ENCODE measurements at places on chromosomes 7 and 10. TPM values are rescaled to one million over a fixed set of nuclear protein-coding genes. Genes with fewer than 3 reads are reported as not detected.

DNA sequence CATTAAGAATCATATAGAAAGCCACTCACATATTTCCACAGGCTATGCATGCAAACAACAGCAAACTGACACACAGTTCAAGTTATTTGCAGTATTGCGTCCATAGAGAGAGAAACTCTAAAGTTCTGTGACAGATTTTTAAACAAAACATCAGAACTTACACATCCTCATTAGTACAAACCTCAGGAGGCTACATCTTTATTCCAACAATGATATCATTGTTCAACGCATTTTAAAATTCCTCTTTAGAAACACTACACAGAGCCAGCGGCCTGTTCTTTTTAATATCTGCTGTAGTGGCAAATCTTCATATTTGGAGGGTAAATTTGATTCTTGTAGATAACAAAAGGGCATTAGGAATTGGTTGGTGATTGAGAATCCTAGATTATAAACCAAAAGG, 55.9 kb upstream of the NFE2L3 start:
- no peaks in the 10 kb centered on the region for H3K36me3 ChIP-seq
- no peaks in the 10 kb centered on the region for H3K27me3 ChIP-seq
- no peak overlapping the region for H3K4me3 ChIP-seq
- no peak overlapping the region for H3K27ac ChIP-seq
- peaks cover 25% of the 10 kb centered on the region for H3K4me1 ChIP-seq

GRCh38 chr10:35898716-35899440, 256.8 kb upstream of the FZD8 start:
- H3K27ac ChIP-seq = no peak overlapping the region
- no peak for DNase-seq
- H3K27me3 ChIP-seq = no peaks in the 10 kb centered on the region
- no peak overlapping the region for H3K4me3 ChIP-seq
- no peaks in the 10 kb centered on the region for H3K4me1 ChIP-seq

GRCh38 chr7:39493934-39494333, 72.3 kb upstream of the YAE1 start:
- H3K4me3 ChIP-seq = no peak overlapping the region
- no peak for DNase-seq
- H3K36me3 ChIP-seq = no peaks in the 10 kb centered on the region
- no peaks in the 10 kb centered on the region for H3K27me3 ChIP-seq
- no peaks in the 10 kb centered on the region for H3K4me1 ChIP-seq

DNA sequence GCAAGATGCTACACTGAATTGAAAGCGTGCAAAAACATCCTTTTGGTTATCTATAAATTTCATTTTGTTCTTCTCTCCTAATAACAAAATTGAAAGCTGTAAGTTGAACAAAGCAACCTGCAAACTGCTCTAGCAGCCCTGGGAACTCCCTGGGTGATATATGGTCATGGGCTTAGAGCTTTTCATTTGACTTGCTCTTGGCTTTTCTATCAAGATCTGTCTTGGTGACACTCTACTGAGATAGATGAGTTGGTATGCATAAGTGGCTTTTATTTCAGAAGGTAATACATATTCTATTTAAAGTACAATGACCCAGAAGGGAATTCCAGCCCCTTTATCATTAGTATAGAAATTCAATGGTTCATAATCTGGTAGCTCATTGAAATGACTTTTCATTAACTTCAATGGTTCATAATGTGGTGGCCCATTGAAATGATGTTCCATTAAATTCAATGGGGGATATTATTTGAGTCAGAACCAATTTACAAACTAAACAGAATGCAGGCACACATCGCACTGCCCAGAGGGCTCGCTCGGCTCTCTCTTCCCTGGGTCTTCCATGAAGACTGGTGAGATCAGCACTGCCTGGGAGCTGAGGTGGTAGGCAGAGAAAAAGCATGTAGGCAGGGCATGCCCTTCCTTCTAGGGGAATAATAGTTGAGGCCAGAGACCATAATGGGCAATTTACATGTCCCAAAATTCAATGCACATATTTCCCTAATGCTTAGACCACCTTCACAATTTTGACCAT, 10.1 kb upstream of the KCNMA1 start:
- peaks cover 4% of the 10 kb centered on the region for H3K27me3 ChIP-seq
- no peak for DNase-seq
- H3K36me3 ChIP-seq = no peaks in the 10 kb centered on the region
- H3K4me1 ChIP-seq = no peaks in the 10 kb centered on the region
- H3K27ac ChIP-seq = no peak overlapping the region

DNA sequence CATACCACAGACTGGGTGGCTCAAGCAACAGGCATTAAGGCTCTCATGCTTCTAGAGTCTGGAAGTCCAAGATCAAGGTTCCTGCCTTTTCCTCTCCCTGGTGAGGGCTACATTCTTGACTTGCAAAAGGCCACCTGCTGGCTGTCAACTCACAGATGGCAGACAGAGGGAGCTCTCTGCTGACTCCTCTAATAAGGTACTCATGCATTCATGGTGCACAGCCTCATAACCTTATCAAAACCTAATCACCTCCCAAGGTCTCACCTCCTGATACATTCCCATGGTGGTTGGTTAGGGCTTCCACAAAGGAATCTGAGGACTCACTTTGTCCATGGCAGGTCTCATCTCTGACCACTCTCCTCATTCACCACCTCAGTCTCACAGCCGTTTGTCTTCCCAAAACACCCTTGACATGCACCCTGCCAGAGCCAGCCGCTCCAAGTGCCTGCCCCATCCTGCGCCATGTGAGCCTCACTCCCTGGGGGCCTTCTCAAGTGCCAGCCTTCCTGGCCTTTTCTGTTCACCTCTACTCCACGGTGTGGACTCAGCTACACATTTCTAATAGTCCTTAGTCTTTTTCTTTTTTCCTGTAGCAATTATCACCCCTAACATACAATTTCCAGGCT, 400.3 kb upstream of the ADARB2 start:
- no peak overlapping the region for H3K4me3 ChIP-seq
- H3K36me3 ChIP-seq = no peaks in the 10 kb centered on the region
- no peaks in the 10 kb centered on the region for H3K4me1 ChIP-seq
- no peak overlapping the region for H3K27ac ChIP-seq

Gene KLF14
- not detected for total RNA-seq

Gene TMEM236
- total RNA-seq = 0.05 TPM

Gene ADCYAP1R1
- not detected for total RNA-seq

Gene LHPP
- total RNA-seq = 15.3 TPM

Gene ASAH2
- total RNA-seq = 2.1 TPM

Data from CD4-positive, alpha-beta T cell (primary cell).